Kidney capillary endothelial cell (primary cell): ENCODE measurements at places on chromosomes 11 and 22.

DNA sequence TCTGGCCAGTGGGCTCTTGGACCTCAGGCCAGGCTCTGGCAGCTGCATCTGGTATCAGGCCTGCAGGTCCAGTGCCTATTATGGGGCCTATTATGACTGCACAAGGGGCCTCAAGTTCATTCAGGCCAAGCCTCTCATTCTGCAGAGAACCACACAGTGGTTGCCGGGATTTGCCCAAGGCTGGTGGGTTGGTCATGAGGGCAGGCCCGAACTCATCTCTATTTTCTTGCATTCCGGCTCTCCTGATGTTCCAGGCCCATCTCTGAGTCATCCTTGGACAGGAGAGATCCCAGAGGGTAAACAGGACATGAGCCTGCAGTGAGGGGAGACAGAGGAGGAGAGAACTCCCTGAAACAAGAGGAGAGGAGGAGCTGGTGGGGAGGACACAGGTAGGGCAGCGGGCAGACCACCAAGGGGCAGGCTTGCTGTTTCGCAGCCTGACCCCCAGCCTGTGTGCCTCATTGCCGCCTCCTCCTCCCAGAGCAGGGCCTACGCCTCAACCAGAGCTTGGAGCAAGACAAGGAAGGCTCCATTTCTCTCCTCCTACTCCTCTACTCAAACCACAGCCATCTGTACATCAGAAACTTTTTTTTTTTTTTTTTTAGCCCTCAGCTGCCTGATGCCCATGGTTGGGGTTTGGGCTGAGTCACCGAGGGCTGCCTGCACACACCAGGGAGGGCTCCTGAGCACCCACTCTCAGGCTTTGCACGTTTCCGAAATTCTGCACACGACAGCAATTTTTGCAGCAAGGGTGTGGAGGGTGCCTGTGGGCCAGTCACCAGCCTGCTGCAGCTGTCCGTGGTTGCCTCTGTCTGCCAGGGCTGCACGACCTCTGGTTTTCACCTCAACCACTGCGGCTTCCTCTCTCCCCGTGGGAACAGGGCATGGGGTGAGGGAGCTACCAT, 12.7 kb upstream of the TREH start:
- DNase-seq, result peak; percentile 9

GRCh38 chr11:3000032-3000961, 8.2 kb upstream of the NAP1L4 start:
- no peak for DNase-seq

GRCh38 chr11:62573006-62573591, 592 bp downstream of the EEF1G start:
- no peak for DNase-seq

DNA sequence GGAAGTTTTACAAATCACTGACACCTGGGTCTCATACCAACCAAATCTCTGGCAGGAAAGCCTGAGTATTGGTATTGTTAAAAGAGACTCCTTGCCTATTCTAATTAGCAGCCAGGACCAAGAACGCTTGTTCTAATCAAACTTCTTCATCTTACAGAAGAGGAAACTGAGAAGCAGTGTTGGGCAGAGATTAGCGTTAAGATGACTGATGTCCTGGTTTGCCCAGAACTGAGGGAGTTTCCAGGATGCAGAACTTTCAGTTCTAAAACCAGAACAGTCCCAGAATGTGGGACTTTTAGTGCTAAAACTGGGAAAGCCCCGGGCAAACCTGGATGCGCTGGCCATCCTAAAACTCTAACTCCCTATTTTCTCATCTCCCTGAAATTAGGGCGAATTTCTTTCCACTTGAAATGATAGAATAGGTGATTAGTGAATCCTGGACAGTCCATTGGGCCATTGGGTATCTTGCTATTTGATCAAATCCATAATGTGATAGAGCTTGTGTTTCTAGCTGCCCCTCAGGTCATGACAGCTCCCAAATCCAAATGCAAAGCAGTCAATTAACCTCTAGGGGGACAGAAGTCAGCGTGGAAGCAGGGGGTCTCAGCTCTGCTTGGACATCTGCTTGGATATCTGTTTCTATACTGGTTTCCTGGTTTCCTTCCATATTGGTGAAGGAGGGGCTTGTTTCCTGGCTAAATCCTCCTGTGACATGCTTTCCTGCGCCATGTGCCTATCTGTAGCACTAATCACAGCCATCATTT, 16.0 kb upstream of the TMPRSS13 start:
- no peak for DNase-seq

DNA sequence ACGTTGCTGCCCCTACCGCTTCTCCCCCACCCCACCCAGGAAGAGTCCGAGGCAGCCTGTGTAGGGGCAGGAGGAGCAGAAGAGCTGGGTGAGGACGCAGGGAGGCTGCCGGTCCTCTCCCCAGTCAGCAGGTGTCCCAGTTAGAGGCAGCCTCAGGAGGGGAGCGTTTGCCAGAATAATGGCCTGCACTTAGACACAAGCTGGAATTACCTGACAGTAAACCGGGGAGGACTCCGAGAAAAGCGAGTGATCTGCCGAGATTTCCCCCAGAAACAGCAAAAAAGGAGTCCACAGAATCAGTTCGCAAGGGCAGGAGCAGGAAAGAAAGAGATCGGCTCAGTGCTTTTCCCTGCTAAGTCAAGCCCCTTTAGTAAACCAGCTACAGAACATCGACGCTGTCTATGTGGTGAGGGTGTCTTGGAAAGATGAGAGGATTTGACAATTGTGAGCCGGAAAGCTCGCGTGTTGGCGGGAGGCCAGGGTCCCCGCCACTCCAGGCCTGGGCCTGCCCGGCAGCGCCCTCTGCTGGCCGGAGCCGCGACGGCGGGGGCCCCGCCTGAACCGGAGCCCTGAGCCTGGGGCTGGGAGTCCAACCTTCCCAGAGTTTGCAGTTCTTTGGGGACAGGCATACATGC, 17.7 kb upstream of the THRSP start:
- DNase-seq, result peak; percentile 71

DNA sequence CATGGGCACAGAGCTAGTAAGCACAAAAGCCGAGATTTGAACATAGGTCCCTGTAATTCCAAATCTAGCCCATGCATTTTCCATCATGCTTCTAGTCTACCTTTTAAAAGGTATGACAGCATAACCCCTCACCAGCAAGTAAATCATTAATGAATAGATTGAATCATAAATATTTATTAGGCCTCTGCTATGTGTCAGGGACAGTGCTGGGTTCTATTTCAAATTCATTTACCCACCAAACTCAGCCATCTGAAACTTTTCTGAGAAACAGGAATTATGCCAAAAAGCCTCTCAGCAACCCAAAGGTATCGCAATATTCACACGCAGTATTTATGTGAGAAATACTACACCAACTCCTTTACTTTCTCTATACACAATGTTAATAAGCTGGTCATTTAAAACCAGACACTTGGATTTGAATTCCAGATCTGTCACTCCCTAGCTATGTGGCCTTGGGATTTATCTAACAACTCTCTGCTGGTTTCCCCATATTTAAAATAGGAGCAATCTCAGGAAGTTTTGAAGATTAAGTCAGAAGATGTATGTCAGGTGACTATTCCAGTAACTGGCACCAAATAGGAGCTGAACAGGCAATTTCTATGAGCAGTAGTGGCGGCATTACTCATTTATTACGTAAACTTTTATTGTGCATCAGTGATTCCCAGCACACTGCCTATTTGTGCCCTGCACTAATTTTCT, 191.4 kb downstream of the TENM4 start:
- DNase-seq, result no peak

DNA sequence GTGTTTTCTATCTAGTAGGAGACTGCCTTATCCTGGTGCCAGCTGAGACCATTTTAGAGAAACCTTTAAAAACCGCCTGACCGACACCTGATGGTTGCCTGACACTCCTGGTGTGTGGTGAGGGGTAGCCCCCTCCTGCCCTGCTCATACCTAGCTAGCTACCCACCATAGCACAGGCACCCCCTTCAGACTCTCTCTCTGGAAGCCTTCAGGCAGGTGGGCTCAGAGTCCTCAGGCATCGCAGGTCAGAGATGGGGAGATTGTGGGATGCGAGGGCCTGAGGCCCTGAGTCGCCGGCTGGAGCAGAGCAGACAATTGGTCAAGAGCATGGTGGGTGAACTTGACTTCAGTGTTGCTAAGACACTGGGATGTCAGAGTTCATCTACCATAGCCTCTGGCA, 424.6 kb downstream of the BRD1 start:
- DNase-seq, result no peak

GRCh38 chr11:58575377-58576020, at the start of gene LPXN:
TSS of gene LPXN (minus strand) at chr11:58575856. CDS start at chr11:58575772, 84 bp downstream.
- DNase-seq, result no peak

DNA sequence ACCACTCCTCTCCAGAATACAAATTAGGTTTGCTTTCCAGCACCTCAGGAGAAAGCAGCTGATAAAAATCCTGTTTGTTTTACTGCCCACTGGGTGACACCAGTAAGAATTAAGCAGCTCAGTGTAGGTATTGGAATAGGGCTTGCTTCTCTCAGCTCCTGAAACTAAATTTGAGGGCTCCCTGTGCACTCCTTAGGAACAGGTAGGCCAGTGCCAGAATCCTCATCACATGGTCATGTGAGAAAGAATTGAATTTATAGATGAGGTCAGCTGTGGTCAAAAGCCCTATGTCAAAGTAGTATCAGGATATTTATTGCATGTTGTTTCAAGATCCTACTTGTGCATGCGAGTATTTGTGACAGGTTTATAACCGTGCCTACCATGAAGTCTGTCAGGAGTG, 1.0 kb downstream of the PRSS23 start:
- peak; percentile 27 for DNase-seq

DNA sequence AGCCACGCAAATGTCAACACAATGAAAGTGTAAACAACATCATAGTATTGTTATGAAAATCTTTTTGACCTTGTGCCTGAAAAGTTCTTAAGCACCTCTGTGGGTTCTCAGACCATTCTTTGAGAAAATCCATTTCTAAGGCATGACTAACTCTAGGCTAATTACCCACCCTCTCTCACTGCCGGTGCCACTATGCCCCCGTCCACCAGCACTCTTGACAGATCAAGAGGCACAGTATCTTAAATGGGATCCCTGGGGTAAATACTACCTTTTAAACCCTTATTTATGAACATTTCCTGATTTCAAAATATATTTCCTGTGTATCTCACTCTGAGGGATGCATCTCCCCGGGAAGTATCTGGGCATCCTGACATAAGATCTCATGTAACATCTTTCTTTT, 607.5 kb downstream of the METTL15 start:
- DNase-seq, result no peak

DNA sequence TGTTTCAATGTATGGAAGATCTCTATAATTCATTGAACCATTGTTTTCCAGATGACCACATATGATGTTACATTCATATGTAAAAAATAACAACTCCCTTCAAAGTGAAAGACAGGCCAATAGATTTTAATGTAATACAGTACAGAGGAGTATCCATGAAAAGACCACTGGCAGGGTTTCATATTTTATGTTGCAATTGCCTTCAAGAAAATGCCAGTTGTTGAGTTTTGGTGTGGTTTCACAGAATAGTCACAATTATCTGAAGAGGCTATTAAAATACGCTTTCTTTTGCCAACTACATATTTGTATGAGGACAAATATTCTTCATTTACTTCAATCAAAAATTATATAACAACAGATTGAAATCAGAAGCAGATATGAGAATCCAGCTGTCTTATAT, 14.3 kb downstream of the AMOTL1 start:
- DNase-seq, result no peak

DNA sequence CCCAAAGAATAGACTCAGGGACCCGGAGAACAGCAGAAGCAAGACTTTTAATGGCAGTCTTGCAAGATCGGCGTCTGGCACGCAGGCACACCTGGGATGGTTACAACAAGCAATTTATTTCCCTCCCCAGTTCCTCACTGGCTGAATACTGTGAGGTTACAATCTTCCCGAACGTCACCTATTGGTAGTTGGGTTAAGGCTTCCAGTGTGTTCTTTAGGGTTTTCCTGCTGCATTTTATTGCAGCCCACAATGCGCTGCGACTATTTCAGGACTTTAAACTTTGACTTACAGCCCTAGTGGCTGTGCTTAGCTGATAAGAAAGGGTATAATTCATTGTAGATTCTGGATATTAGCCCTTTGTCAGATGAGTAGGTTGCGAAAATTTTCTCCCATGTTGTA, 11.5 kb upstream of the TRIM68 start:
- DNase-seq, result no peak

GRCh38 chr22:17855572-17856290, 81.5 kb upstream of the BID start:
- DNase-seq, result no peak

DNA sequence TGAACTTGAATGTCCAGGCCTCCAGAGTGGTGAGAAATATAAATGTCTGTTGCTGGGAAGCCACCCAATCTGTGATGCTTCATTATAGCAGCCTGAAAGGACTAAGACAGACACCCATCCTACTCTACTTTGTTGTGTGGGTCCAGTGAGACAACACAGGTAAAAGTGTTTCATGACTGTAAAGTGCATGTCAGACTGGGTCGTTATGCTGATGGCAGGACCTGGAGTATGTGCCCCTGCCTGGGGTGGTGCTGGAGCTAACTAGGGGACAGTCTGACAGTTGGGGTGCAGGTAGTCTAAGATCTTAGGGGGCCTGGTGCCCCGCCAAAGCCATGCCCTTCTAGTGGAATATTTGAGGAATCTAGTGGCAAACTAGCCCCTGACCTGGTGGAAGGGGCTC, 165.6 kb downstream of the TRIM29 start:
- no peak for DNase-seq

DNA sequence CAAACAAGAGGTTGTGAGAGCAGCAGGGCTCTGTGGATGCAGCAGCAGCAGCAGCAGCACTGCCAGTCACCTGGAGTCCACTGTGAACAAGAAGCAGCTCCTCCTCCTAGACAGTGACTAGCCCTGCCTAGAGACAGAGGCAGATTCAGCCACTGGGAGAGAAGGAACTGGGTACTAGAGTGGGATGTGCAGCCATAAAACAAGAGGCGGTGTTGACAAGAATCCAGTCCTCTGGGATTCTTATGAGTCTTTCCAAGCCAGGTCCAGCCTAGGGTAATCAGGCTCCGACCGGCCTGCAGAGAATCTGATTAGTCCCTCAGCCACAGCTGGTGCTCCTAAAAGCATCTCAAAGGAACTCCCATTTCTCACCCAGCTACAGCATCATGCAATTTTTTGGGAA, 83.9 kb upstream of the USP47 start:
- DNase-seq, result no peak

GRCh38 chr22:19996694-19997384, 19.8 kb downstream of the ARVCF start:
- DNase-seq, result no peak

DNA sequence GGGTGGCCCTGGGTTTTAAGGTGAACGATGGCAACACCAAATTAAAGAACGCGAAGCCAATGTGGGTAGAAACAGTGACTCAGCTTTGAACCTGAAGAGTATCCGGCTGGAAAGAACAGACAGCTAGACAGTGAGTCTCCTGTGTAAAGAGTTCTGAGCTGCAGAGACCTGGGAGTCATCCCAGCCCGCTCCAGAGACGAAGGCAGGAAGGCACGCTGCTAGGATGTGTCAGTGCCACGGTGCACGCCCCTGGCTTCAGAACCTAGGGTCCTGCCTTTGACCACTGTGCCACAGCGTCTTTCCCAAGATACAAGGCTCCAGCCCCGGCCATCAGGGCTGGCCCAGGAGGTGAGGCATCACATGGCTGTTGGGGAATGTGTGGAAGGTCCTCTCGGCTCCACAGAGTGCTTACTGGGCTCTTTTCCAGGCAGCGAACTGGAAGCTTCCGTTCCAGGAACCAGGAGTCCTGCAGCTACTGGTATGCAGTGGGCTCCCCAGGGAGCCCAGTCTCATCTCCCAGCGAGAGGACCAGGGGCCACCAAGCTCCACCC, 29.9 kb downstream of the LRFN4 start:
- no peak for DNase-seq
